ENCODE measurements at places on chromosomes 4 and X. TPM values are rescaled to one million over a fixed set of nuclear protein-coding genes. Genes with fewer than 3 reads are reported as not detected.

Gene BRS3
- total RNA-seq = not detected

Gene AREG
- not detected for total RNA-seq

Gene ADH1C
- total RNA-seq = not detected

Gene FAT4
- total RNA-seq = 18.5 TPM

Gene SSX2B
- total RNA-seq = not detected

Gene CAPN6
- not detected for total RNA-seq

Gene VSIG1
- under 0.01 TPM for total RNA-seq
